ENCODE measurements at places on chromosomes 5 and 9.

GRCh38 chr5:73592551-73592950 lies 27.0 kb downstream of the UTP15 start:
- DNase-seq, result no peak

GRCh38 chr5:139688751-139689372 lies 40.7 kb downstream of the CXXC5 start:
- DNase-seq, result no peak

GRCh38 chr9:5455181-5455580 lies 4.8 kb downstream of the CD274 start:
- DNase-seq, result no peak

- no peak for DNase-seq
Observed at GRCh38 chr9:121559183-121559582, 59.5 kb upstream of the GGTA1 start.

GRCh38 chr5:143434261-143435209 lies 31.0 kb upstream of the NR3C1 start:
- DNase-seq, result no peak

GRCh38 chr5:64690417-64691151 lies at the start of gene SHISAL2B:
TSS of gene SHISAL2B (plus strand) at chr5:64690503. CDS start at chr5:64690624, 121 bp downstream.
- no peak for DNase-seq

- DNase-seq, result no peak
Observed at GRCh38 chr9:130026583-130027340, 16.2 kb downstream of the FNBP1 start.

DNA sequence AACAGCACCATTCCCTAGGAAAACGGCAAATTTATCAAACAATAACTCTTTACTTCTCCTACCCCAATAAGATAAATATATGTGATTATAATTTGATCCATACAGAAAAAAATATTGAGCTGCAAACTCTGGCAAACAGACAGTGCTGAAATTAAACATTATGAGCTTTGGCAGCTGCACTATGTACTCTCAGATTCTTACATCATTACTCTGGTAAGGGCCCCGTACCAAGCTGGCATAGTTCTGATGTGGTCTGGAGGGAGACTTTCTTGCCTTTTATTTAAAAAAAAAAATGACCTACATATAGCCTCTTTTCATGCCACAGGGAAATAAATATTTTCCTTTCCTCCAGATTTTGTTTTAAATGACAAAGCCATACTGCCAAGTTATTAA lies 95.0 kb downstream of the NR6A1 start:
- no peak for DNase-seq

DNA sequence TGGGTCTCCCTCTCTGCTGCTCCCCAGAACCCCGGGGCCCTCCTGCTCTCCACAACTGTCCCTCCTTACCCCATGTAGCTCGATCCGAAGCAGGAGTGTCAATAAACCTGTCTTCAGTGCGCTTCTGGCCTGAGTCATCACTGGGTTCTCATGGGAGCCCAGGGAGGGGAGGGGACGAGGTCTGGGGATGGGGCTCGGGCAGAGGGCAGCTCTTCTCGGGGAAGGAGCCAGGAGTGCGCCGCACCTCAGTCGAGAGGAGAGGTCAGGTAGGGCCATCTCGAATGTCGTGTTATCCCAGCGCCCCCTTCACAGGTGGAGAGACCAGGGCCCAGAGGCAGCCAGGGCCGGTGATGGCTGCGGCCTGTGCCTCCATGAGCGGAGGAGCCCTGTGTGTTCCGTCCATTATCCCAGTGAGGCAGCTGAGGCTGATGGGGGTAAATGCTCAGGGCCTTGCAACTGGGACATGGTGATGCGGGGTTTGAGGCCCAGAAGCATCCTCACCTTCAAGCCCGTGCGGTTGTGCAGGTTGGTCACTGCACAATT lies 52.1 kb downstream of the LRSAM1 start:
- no peak for DNase-seq

DNA sequence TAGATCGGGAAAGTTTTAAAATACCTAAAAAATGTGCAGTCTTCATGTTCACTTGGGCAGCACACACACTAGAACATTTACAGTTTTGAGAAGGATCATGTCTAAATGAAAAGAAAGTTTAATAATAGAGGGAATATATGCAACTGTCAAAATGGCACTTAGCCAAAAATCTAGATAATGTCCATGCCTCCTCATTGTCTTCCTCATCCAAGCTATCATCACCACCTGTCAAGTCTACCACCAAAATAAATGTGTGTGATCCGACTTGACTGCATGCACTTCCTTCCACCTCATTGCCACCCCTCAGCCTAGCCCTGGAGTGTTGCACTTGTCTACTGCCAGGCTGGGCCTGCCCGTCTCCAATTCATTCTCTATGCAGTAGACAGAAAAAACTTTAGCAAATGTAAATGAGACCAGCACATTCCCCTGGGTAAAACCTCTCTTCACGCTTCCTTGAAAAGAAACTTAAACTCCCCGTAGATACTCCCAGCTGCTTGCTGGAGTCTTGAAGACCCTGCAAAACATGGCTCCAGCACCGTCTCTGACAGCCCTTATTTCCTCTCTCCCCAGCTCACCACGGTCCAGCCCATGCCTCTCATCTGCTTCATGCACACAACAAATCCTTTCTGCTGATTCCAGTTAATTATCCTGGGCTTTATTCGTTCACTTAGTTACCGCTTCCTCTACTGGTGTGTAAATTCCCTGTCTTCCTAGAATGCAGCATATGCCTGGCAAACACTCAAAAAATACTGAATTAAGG lies 66.9 kb downstream of the FANCC start:
- no peak for DNase-seq

DNA sequence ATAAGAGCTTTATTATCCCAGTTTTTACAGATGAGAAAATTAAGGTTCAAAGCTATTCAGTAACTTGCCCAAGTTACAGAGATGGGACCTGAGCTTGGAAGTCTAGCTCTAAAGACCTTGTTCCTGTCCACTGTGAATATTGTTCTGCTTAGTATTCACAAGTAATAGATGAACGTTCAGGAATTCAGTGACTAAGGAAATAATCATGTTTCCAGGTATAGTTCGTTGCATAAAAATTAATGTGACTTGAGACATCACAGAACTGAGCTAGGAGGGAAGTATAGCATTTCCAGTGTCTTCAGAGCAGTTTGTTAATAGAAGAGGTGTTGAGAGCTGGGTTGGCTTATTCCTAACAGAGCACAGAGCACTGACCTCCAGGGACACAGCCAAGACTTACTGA lies 136.1 kb downstream of the FGF1 start:
- no peak for DNase-seq

DNA sequence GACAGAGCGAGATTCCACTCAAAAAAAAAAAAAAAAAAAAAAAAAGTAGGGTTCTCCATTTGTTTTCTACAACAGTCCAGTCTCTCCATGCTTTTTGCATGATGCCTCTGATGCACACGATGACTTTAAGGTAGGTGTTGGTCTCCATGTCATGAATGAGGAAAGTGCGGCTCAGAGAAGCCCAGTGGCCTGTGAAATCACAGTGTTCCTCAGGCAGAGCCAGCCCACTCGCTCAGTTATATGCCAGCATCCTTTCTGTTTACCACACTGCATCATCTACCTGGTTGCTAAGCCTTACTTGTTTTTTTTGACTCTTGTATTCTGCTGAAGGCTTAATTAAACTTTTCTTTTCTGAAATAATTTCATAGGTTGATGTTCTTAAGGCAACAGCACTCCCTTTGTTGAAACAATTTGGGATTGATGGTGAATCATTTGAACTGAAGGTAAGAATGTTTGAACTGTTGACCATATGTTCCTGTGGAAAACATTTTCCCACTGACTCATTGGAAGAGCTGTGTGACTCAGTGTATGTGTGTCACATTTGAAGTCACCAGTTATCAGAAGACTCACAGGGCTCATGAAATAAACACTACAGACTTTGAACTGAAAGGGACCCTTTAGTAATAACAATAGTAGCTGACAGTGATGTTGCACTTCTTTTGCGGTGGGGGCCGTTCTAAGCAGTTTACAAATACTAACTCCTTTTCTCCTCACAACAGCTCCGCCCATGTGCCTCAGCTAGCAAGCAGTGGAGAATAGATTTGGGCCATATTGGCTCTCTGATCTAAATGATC lies 40.2 kb downstream of the RCL1 start:
- no peak for DNase-seq

DNA sequence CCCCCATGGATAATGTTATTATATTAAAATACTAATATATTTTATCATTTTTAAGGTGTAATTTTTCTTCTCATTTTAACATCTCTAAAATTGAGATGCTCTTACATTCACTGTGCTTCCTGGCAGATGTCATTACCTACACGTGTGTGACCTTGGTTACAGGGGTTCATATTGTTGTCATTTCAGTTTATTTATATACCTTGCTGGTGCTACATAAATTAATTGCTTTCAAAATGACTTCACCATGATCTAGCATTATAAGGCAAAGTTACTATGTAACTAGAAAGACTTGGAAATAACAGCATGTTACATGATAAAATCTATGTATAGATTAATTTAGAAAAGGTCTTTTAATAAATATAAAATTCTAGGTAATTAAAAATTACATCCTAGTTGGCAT lies 60.9 kb downstream of the ARHGEF28 start:
- no peak for DNase-seq

- peak; percentile 39 for DNase-seq
Observed at GRCh38 chr5:112492291-112492690, 73.2 kb upstream of the EPB41L4A start.

GRCh38 chr5:127886-128285 lies 35.9 kb downstream of the PLEKHG4B start:
- no peak for DNase-seq

GRCh38 chr5:139430015-139430414 lies 9.3 kb downstream of the DNAJC18 start:
- DNase-seq, result no peak

- DNase-seq, result no peak
Observed at GRCh38 chr5:161548487-161549094, 2.1 kb upstream of the GABRB2 start.

DNA sequence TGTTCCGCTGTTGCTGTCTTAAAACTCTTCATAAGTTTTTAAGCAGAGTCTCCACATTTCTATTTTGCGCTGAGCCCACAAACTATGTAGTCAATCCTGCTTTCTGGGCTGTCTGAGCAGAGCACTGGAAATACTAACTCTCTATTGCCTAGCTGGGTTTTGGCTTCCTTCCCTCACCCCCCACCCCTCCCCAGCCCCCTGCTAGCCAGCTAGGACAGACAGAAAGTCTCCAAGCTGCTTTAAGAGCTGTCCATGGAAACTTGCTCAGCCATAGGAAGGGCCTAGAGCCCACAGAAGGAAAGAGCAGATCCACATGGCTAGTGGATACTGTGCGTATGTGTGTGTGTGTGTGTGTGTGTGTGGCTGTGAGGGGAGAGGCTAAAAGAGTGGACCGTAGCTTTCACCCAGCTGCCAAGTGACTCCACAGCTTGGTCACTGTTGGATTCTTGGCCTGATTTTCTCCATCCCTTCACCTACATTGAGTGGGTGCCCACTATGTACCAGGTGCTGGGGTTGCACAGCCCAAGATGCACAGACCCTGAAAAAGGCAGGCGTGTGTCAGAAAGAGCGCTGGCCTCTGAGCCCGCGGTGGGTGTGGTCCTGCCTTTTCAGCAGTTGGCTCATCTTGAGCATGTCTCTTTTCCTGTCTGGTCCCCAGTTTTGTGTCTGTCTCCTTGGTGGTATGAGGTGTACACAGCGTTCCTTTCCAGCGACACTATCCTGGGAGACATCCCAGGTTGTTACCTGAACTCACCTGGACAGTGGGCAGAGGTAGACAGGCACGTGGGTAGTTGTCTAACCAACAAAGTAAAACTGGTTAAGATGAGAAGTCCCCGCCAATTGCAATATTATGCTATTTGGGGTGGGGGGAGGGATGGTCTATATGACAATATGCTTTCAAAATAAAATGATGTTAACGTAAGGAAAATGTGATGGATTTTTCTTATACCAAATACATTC lies 5.4 kb upstream of the NKX2-5 start:
- no peak for DNase-seq

DNA sequence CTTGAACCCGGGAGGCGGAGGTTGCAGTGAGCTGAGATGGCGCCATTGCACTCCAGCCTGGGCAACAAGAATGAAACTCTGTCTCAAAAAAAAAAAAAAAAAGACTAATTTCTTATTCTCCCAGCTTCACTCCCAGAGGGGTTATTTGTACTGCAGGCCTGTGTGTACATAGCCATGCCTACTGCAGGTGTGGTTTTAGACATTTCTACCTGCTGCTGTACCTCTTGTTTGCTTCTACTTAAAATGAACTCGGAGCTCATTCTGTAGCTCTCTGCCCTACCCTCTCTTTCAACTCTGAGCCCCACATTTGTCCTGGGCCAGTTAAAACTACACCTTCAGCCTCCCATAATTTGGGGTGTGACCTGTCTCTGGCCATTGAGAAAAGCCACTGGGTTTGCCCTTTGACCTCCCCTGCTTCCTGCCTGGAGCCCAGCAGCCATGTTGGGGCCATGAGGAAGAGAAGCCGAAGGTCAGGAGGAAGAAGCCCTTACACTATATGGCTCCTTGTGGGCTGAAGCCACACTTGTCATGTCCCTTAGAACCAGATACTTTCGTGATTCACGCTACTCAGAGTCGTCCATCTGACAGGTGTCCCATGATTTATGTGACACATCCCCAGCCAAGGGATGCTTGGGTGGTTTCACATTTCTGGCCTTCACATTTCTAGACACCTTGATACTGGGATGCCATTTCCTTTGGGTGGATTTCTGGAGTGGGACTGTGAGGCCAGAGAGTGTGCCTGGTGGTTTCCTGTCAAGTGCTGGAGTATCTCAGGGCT lies 9.4 kb upstream of the CARD19 start:
- no peak for DNase-seq

DNA sequence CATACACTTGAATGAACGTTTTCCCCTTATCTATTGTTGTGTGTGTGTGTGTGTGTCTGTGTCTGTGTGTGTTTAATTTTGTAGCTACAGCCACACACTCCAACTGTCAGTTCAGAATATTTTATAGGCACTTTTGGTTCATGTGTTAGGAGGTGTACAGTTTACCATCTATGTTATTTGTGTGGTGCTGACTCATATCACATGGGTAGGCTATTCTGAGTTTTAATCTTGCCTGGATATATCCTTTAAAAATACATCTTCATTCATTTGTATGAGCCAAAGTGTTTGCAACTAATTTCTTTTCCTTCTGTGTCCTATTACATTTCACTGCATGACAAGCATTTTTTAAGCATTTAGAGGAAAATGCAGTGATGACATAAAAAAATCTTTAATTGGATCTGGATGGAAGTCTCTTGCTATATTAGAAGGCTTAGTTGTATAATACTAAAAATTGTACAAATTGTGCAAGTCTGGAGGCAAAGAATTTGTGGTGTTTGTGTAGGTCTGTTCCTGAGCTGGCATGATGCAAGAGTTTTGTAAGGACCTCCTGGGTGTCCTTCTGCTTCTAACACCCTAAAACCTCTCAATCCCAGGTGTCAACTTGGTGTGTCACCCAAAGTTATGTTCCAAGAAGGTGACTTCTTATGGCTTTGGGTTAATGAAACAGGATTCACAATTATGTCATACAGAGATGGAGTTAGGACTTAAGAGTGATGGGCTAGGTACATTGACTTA lies 52.4 kb upstream of the HMHB1 start:
- DNase-seq, result no peak

DNA sequence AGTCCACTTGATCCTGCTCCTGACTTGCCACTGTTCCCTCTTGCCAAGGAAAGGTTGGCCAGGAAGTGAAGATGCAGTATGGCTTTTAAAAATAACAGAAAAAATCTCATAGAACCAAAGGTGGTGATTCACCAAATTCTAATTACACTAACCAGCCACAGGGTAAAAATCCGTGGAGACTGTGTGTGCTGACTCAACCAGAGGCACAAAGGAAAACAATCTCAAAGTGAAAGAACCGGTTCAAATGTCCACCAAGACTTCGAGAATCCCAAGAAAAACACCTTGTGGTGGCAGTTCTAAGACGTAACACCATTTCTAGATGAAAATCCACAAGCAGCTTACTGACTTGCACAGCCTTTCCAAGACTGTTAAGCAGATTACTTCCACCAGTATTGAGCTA lies 279.1 kb downstream of the TLE1 start:
- no peak for DNase-seq
